ENCODE measurements at places on chromosomes 2 and 18. TPM values are rescaled to one million over a fixed set of nuclear protein-coding genes. Genes with fewer than 3 reads are reported as not detected.

DNA sequence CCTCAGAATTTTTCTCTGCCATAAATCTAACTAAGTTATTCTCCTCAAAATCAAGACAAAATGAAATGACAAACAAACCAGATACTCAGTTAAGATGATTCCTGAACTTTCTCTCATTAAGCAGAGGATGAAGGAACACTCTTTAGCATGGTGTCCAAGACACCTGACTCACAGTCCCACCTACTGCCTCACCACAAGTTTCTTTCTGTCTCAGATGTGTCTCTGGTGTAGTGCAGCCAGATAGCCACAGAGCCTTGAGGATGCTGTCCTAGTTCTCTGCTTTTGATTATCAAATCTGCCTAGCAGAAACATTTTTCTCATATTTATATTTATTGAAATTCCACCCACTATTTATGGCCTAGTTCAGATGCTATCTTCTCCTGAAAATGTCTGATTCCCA lies 103.6 kb upstream of the TMEM200C start:
- DNase-seq, result no peak

DNA sequence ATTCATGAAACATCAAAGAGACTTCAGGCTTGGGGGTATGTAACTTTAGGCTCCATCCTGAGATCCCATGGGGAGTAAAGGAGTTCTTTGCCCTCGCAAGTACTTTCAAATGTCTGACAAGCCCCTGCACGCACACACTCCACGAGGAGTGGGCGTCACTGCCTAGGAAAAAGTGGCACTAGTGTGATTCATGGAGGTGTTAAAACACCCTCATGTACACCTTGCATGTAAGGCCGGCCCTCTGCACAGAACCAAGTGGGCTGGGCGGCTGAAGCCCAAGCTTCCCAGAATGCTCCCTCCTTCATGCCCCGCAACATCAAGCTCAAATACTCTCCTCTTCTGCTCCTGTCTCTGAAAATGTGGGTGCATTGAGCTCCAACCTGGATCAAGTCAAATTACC lies 7.8 kb downstream of the HS1BP3 start:
- DNase-seq, result no peak

DNA sequence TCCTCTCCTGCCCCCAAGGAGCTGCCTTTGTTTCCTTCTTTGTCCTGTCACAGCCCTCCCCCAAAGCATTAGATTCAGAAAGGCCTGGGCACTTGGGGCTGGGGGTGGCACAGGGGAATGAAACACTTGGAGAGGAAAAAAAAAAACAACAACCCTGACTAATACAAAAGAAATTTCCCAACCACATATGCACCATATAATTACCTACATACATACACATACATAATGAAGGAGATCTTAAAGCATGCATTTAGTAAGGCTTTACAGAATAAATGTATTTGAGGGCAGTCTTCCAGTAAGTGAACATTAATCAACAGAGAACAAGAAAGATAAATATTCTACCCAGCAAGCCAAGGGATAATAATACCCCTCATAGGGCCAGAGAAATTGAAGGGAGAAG lies 70.0 kb upstream of the PPP1CB start:
- no peak for DNase-seq

GRCh38 chr2:96099861-96100798 lies 16.2 kb downstream of the ADRA2B start:
- peak; percentile 12 for DNase-seq

DNA sequence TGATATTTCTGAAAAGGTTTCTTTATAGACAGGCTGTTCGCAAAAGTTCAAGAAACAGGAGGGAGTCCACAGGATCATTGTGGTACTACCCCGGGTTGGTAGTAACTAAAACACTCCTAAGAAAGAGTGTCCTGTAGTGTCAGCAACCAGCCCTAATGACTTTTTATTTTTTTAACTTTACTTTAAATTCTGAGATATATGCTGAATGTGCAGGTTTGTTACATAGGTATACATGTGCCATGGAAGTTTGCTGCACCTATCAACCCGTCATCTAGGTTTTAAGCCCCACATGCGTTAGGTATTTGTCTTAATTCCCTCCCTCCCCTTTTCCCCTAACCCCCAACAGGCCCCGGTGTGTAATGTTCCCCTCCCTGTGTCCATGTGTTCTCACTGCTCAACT lies 1396.9 kb upstream of the ZEB2 start:
- DNase-seq, result no peak

DNA sequence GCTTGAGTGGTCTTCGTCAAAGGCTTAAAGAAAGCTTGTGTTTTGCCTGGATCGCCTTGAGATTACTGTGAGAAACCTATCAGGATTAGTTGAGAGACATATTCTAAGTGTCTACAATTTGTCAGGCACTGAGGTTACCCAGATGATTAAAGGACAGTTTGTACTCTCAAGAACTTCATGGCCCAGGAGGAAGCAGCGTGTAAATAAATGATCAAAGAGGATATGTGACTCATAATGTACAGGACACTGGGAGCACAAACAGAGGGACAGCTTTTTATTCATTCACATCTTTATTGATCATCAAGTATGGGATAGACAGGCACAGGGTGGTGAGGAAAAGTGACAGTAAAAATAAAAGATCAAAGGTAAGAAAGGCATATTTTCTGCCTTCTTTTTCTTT lies 152.6 kb upstream of the FSHR start:
- no peak for DNase-seq

DNA sequence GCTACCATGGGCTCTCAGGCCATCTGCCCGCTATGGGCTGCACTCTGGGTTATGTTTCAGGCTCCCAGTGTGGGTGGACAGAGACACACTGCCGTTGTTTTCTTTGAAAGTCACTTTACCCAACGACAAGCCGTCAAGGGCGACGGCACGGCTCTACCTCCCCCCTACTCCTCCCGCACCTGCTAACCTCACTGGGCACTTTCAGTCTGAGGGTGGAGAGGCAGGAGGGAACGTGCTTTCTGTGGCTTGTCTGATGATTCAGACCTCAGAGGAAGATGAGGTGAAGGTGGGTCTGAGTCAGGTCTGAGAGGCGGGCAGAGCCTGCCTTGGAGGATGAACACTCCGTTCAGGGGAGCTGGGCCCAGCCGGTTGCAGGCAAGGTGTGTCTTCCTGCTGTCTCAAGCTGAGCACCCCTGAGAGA lies 147.6 kb upstream of the HDAC4 start:
- no peak for DNase-seq

- DNase-seq, result no peak
Observed at GRCh38 chr2:229611360-229611759, 103.0 kb downstream of the DNER start.

GRCh38 chr2:70549064-70549710 lies 4.4 kb downstream of the TGFA start:
- no peak for DNase-seq

GRCh38 chr18:7369006-7369405 lies 138.1 kb downstream of the LRRC30 start:
- no peak for DNase-seq

- no peak for DNase-seq
Observed at GRCh38 chr2:101356521-101356920, 30.8 kb downstream of the CREG2 start.

DNA sequence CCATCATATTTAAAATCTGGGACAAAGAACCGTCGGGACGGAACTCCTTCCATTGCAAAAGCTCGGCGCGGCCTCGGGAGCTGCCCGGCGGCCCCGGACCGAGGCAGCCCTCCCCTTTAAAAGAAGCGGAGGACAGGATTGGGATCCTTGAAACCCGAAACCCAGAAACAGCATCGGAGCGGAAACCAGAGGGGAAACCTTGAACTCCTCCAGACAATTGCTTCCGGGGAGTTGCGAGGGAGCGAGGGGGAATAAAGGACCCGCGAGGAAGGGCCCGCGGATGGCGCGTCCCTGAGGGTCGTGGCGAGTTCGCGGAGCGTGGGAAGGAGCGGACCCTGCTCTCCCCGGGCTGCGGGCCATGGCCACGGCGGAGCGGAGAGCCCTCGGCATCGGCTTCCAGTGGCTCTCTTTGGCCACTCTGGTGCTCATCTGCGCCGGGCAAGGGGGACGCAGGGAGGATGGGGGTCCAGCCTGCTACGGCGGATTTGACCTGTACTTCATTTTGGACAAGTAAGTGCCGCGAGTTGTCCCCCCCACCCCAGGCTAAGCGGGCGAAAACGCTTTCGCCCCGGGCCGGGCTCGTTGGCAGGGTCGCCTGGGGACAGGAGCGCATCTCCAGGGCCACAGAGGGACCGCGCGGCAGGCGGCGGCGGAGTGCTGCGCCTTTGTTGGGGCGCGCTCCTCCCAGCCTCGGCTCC lies at the start of gene ANTXR1:
Gene ANTXR1, plus strand, starts transcription at position 38 of the 698 bp plus-strand sequence. Its CDS starts 321 bp downstream, at position 359.
- DNase-seq, result peak; percentile 71

- DNase-seq, result no peak
Observed at GRCh38 chr2:201108341-201108740, 7.6 kb upstream of the CFLAR start.

GRCh38 chr18:48330016-48330991 lies 78.9 kb downstream of the ZBTB7C start:
- DNase-seq, result no peak

GRCh38 chr2:120436885-120437603 lies 91.1 kb downstream of the INHBB start:
- DNase-seq, result peak; percentile 46

DNA sequence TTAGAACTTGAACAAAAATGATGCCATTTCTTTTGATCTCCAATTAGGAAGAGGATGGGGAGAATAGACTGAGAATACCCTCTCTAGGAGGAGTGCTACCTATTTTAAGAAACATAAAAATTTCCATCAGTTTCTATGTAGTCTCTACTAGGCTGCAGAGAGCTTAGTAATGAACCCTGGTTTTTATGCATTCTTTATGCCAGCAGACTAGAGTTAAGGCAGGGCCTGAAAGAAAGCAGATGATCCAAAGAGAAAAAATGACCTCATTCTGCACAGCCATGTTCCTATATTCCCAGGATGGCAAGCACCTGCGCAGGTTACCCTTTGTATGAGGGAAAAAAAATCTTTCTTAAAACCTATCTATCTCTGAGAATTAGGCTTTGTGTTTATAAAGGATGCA lies 254.9 kb downstream of the RIT2 start:
- no peak for DNase-seq

- no peak for DNase-seq
Observed at GRCh38 chr2:96287273-96287856, 18.0 kb downstream of the SNRNP200 start.

DNA sequence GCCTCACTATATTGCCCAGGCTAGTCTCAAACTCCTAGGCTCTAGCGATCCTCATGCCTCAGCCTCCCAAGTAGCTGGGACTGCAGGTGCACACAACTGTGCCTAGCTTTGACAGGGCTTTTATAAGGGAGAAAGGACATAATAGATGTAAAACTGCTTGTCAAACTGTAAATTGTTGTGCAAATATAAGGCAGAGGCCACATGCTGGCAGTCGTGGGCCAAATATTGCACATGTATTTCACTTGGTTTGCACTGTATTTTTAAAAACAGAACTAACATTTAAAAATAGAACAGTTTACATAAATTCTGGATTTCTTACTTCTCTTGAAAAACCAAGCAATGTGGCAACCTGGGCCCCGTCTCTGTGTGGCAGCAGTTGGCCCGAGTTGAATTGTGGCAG lies 31.2 kb upstream of the MYO3B start:
- no peak for DNase-seq

GRCh38 chr18:76454418-76454817 lies 40.6 kb downstream of the ZNF516 start:
- no peak for DNase-seq

DNA sequence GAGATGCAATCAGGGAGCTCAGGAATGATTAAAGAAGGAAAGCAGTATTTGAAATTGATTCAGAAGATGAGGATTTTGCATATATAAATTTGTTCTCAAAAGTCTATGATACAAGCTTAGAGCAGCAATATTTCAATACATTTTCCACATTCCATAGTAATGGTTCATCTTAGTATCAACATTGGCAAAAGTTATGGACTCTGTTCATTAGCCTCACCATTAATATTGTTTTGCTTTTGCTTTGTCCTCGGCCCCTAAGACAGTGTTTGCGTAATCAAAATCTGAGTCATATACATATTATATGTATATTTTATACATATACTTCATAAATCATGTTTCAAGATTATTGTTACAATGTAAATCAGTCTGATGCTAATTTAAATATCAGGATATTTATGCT lies 176.6 kb downstream of the CNTNAP5 start:
- no peak for DNase-seq

GRCh38 chr2:3116371-3116770 lies 261.2 kb downstream of the EIPR1 start:
- no peak for DNase-seq

GRCh38 chr2:63740943-63741342 lies 100.8 kb upstream of the UGP2 start:
- no peak for DNase-seq

DNA sequence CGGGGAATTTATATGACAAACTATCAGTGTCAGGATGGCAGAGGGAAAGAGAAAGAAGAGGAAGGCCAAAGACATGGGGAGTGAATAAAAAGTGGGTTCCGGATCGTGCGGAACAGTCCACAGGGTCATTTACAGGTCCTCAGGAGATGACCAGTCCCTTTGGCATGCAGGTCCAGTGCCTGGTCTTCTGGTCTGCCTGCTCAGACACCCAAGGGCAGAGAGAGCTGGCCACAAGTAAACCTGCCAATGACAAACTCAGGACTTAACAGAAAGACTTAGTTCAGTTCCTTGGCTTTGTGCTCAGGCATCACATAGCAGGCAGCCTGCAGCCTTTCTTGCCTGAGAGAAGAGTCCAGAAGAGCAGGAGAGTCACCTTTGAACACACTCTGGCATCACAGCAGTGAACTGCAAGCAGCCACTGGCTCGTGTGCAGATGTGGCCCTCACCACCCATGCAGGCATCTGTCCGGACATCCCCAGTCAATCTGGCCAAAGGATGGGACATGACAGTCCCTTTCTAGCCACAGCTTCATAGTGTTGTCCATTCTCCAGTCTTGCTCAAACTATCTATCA lies 14.0 kb downstream of the TMEM127 start:
- peak; percentile 57 for DNase-seq

- DNase-seq, result no peak
Observed at GRCh38 chr2:206562375-206562774, 79.9 kb upstream of the FAM237A start.

Gene NOSTRIN
- total RNA-seq, result not detected

Gene DNER
- total RNA-seq, result 36.0 TPM

Gene CFAP65
- total RNA-seq, result 1.1 TPM

Gene RAB6C
- total RNA-seq, result 0.25 TPM

Gene MDH1
- total RNA-seq, result 103 TPM

Gene FAM110C
- total RNA-seq, result not detected

Gene RSAD2
- total RNA-seq, result not detected

Gene SCN7A
- total RNA-seq, result 0.32 TPM

Gene CMPK2
- total RNA-seq, result 0.81 TPM

Gene DLX1
- 0.61 TPM for total RNA-seq

Gene CRYGD
- 0.76 TPM for total RNA-seq

Gene IL36G
- not detected for total RNA-seq

Gene SH3BP4
- total RNA-seq, result 59.3 TPM

Gene LCT
- total RNA-seq, result not detected

Gene AP1S3
- 3.1 TPM for total RNA-seq

Gene GALNT3
- total RNA-seq, result 1.3 TPM

Gene EVA1A
- not detected for total RNA-seq

Gene ZDBF2
- total RNA-seq, result 47.5 TPM
